Testis (tissue), 5 donors: ENCODE measurements at places on chromosomes 6 and 20. TPM values are rescaled to one million over a fixed set of nuclear protein-coding genes. Genes with fewer than 3 reads are reported as not detected.
A peak's percentile ranks its signal among the peaks of the same experiment; 100 is the strongest.

ULBP2 gene
- total RNA-seq = 1.5 TPM

- peaks cover 24% of the 10 kb centered on the region for H3K4me1 ChIP-seq
- H3K4me3 ChIP-seq = no peak overlapping the region
- no peaks in the 10 kb centered on the region for H3K36me3 ChIP-seq
- no peak overlapping the region for H3K27ac ChIP-seq
- no peaks in the 10 kb centered on the region for H3K27me3 ChIP-seq
Observed at GRCh38 chr6:163525926-163526325, 111.4 kb downstream of the QKI start.

- H3K27ac ChIP-seq = peak overlapping the region; percentile 76
- peaks cover 29% of the 10 kb centered on the region for H3K4me1 ChIP-seq
- peak overlapping the region; percentile 13 for H3K4me3 ChIP-seq
- no peaks in the 10 kb centered on the region for H3K36me3 ChIP-seq
- H3K27me3 ChIP-seq = no peaks in the 10 kb centered on the region
- DNase-seq = no peak
Observed at GRCh38 chr6:29965563-29965872, 23.2 kb downstream of the HLA-A start.

BTNL2 gene
- not detected for total RNA-seq

DNA sequence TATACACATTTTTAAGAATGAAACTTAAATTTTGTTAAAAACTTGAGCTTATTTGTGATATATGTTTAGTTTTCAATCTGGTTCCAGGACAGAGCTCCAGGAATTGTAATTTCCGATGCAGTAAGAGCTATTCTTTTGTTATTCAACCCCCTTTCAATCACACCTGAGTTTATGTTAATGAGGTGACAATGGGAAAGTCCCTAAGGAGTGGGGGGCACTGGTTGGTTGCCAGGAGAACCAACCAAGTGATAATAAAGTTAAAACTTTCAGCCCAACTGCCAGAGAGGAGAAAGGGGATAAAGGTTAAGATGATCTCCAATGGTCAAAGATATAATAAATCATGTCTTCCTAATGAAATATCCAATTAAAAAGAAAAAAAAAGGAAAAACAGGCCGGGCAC lies 19.8 kb downstream of the MDN1 start:
- H3K36me3 ChIP-seq = no peaks in the 10 kb centered on the region
- H3K27me3 ChIP-seq = no peaks in the 10 kb centered on the region
- no peak overlapping the region for H3K4me3 ChIP-seq
- DNase-seq = no peak

TFAP2C gene
- total RNA-seq = 1.3 TPM

GRCh38 chr6:3208775-3209113 lies 18.7 kb downstream of the TUBB2B start:
- no peak overlapping the region for H3K27ac ChIP-seq
- H3K27me3 ChIP-seq = no peaks in the 10 kb centered on the region
- H3K4me1 ChIP-seq = no peaks in the 10 kb centered on the region
- no peaks in the 10 kb centered on the region for H3K36me3 ChIP-seq
- no peak for DNase-seq
- no peak overlapping the region for H3K4me3 ChIP-seq

- no peak overlapping the region for H3K4me3 ChIP-seq
- peak overlapping the region; percentile 40 for H3K27ac ChIP-seq
- no peak for DNase-seq
- H3K27me3 ChIP-seq = no peaks in the 10 kb centered on the region
Observed at GRCh38 chr6:111523484-111524167, 40.6 kb upstream of the REV3L start.

DNA sequence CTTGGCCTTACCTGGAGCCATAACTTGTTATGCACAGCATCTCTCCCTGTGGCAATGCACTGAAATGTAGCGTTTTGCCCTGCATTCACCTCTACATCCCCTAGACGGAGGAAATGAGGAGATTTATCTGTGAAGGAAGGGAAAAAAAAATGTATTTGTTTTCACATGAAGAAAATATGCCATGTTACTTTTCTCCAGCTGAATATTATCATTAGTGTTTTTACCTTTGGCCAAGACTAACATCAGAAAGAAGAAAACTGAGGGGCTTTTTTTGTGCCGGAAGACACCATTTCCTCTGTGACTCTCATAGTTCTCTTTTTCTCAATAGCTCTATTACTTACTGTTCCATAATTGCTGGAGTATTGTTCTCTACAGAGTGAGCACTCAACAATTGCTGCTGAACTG lies 280.4 kb downstream of the PTPRK start:
- no peak overlapping the region for H3K4me3 ChIP-seq
- DNase-seq = no peak
- no peaks in the 10 kb centered on the region for H3K27me3 ChIP-seq
- H3K36me3 ChIP-seq = no peaks in the 10 kb centered on the region
- H3K4me1 ChIP-seq = no peaks in the 10 kb centered on the region
- H3K27ac ChIP-seq = no peak overlapping the region

RXRB gene
- 42.9 TPM for total RNA-seq

ID4 gene
- 130 TPM for total RNA-seq
